Stimulated activated CD8-positive, alpha-beta memory T cell treated with anti-CD3 and anti-CD28 coated beads, Interleukin-2, amount 100 ng/mL, for 48 hours (primary cell): ENCODE measurements at places on chromosomes 2 and 18.

GRCh38 chr18:42137693-42138375, 182.8 kb downstream of the PIK3C3 start:
- DNase-seq = no peak

- no peak for DNase-seq
Measured at GRCh38 chr2:168961450-168962229, 60.5 kb downstream of the G6PC2 start.

DNA sequence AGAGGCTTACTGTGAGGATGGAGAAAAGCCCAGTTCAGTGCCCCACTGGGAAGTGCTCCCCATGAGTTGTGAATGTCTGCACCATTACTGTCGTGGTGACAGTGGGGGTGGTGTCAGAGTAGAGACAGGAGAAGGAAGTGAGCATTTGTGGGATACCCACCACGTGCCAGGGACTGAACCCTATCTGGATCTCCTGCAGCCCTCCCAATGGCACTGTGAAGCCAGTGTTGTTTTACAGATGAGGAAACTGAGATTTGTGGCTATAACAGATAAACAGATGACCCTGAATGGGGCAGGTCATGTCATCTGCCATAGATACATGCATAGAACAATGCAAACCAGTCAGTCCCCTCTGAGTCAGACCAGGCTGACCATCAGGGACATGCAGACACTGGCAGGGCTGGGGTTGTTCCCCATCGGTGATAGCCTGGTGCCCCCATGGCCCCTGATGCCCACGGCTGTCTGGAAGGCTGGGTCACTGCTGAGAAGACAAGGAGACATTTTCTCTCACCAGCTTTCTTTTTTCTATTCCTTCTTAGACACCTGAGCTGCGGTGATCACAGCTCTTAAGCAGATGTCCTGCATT, 60.8 kb downstream of the EMILIN2 start:
- no peak for DNase-seq

DNA sequence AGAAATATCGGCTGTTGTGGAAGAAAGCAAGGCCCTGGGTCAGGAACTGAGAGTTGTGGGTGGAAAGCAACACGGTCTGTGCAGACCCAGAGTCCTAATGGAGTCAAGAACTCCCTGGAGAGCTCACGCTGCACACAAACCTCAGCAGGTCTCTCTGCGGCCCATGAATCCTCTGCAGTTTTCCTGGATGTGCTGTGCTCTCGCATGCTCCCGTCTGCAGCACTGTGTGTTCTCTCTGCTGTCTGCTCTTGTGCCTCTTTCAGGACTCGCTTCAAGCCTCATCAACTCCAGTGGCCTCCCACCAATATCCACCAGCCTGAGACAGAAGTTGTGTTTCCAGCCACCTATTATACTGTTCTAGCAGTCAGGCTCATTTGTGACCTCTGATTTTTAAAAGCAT, 24.3 kb downstream of the RNU4ATAC start:
- no peak for DNase-seq

- DNase-seq = no peak
Measured at GRCh38 chr2:191296083-191297006, 51.1 kb downstream of the MYO1B start.
